Ascending aorta (tissue), 2 donors: ENCODE measurements at places on chromosomes 12 and 14. TPM values are rescaled to one million over a fixed set of nuclear protein-coding genes. Genes with fewer than 3 reads are reported as not detected.

DNA sequence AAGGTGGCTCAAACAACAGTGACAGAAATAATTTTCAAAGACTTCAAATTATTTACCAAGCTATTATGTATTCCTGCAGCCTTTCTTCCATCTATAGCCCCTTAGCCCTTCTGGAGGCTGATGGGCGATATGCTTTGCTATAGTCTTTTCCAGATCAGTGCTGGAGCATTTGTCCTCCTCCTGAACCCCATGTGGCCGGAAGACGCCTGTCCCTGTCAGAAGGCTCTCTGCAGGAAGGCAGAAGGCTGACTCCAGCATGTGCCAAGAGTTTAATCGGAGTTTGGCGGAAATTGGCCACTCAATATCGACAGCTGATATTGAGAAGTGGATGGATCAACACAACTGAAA is 49.3 kb upstream of the MAX start:
- no peak for DNase-seq

DNA sequence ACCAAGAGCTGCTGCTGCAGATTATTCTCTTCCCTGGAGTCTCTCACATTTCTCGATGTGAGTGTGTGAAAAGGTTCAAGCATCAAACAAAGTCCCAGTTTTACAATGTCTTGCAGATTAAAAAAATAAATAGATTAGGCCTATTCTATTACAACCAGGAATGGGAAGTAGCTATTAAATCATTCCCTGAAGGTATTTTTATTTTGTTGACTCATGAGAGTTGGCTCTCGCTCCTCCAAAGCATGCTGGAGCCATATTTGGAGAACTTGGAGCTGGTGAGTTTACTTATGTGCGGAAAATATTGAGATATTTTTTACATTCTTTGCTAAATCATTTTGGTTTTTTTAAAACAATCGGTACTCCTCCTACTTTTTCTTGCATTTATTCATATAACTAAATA is 572.3 kb downstream of the ETNK1 start:
- peak; percentile 69 for DNase-seq

DNA sequence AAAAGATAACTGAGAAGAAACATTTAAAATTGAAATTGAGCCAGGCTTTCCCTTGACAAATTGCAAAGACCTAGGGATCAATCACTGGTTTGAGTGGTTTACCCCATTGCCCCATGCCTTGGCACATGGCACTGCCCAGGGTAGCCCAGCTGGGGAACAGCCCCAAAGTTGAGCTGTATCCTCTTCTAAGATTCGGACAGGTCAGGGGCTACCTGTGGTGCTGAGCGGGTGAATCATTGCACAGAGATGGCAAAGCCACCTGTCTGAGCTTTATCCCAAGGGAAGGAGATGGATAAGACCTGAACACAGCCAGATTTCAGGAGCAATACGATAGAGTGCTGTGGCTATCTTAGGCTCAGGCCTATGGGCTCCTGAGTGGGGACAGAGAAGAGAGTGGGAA is 7.0 kb downstream of the IFI27L2 start:
- no peak for DNase-seq

The SRRM4 gene
- not detected for total RNA-seq

The IL26 gene
- total RNA-seq = not detected

GRCh38 chr12:52667509-52667908 is 12.7 kb downstream of the KRT1 start:
- DNase-seq = no peak

The C12orf75 gene
- 56.5 TPM for total RNA-seq

DNA sequence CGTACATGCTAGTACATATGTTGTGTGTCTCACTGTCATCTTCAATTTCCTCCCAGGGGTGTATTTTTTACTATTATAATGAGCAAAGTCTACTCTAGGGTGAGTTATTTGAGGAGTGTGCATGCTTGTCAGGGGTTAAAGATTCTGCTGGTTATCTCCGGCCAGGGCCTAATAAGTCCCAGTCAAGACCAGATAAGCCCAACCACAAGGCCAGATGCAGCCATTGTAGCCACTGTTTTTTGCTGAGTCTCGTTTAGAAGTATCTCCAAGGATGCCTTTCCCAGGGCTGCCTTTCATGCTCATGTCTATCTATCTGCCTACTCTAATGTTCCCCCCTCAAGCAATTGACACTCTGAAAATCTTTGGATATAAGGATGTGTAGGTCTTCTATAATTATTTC is 300.5 kb downstream of the IPO8 start:
- DNase-seq = no peak

GRCh38 chr12:121023799-121024198 is 7.5 kb upstream of the C12orf43 start:
- no peak for DNase-seq

GRCh38 chr14:93008381-93008780 is 85.4 kb downstream of the CHGA start:
- DNase-seq = no peak

The GLT1D1 gene
- total RNA-seq = 9.5 TPM

- DNase-seq = peak; percentile 46
Observed at GRCh38 chr14:99134516-99135046, 137.4 kb downstream of the BCL11B start.

GRCh38 chr12:42568952-42569915 is 20.3 kb downstream of the PRICKLE1 start:
- no peak for DNase-seq

GRCh38 chr12:14256555-14257169 is 108.8 kb upstream of the ATF7IP start:
- peak; percentile 40 for DNase-seq

The CLEC6A gene
- not detected for total RNA-seq

DNA sequence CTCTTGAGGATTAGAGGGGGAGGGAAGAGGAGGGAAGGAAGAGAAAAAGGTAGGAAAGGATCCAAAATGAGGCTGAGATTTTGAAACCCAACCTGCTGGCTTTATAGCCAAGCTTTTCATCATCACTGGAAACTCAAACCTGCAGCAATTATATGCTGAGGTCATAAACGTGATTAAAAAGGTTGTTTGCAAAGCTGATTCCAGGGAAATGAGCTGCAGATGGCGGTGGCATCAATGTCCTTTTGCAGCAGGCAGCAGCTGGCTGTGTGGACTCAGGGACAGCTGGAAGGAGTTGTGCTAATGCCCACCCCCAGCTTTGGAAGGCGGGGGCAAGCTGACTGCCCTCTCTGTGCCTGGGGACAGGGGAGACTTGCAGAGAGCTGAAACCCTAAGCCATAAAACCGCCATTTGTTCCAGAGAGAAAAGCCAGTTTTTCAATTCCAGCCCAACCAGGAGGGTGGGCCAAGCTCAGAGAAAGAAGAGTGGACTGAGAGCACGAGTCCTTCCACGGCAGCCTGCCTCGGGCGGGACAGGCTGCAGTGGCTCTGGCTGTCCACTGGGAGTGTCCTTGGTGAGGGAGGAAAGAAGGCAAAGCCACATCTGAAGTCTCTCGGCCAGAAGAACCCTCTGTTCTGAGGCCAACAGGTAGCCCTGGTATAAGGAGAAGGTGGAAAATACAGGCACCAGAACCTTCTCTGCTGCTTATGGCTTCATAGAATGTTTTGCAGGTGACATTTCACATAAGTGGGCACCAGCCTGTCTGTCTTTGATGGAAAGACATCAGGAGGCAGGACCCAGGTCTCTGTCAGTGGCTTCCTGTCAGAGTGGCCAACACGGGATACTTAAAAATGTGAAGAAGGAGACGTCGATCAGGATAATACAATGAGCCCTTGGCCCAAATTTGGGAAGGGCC is 90.7 kb downstream of the SINHCAF start:
- DNase-seq = no peak

DNA sequence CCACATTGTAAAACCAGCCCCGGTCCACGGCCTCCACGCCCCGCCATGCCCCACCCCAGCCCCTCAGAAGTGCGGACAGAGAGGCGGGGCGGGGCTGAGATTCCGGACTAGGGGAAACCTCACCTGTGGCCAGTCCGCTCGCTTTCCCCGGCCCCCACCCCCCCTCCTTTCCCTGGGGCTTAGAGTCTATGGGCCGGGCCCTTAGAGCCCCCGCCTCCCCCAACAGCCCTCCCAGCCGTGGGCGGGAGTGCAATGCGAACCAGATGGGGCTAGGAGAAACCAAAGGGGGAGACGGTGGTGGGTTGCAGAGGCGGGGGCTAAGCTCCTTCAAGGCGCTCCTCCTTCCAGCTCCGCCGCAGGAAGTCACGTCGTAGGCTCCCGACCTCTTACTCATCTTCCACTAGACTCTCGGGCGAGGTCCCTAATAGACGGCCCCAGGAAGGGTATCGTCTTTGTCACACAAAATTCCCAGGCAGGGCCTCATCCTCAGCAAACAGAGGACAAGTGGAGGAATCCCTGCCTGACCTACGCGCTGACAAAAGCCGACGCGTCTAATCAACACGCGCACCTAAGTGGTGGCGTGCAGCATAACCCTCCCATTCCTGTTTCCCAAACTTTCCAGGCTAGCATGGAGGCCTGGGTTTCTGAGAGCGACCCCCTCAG is 1.1 kb upstream of the NAB2 start:
- DNase-seq = peak; percentile 68

The PZP gene
- total RNA-seq = not detected

GRCh38 chr14:62247266-62247665 is 485.0 kb downstream of the SNAPC1 start:
- DNase-seq = no peak

- DNase-seq = no peak
Observed at GRCh38 chr12:63103494-63104131, 47.4 kb downstream of the AVPR1A start.

DNA sequence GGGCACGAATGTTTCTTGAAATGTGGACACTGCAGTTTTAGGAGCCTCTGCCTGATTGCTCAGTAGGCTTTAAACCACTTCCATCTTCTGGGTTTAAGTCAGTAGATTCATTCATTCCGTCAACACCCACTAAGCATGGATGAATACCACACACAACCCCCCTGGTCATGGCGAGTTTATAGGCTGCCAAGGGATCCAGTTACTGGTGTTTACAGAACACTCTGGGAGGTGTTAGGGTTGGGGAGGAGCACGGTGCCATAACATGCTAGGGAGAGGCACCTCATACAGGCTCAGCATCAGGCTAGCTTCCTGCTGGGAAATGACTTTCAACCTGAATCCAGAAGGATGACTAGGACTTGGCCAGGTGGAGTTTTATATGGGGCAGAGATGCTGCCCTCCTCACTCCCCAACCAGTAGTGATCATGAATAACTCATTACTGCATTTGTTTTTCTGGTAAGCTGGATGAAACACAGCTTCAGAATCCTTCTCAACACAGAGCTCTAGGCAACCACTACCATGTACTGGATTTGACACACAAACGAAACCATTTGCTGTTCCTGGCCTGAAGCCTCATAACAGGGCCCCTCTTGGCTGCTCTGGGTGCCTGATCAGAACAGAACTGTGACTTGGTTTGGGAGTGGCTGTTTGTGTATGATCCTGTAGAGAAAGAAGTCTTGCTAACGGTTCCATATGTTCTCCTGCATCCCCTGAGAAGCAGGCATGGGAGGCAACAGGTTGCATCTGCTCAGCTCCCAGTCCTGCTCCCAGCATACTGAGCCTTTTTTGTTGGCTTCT is 47.9 kb downstream of the FBXW8 start:
- no peak for DNase-seq

- no peak for DNase-seq
Observed at GRCh38 chr12:113950873-113951272, 15.3 kb downstream of the RBM19 start.

The MFAP5 gene
- 174 TPM for total RNA-seq

The NFATC4 gene
- total RNA-seq = 58.9 TPM

The HOXC11 gene
- 0.32 TPM for total RNA-seq

- peak; percentile 30 for DNase-seq
Observed at GRCh38 chr12:5010151-5010550, 33.5 kb upstream of the KCNA5 start.

The DDX23 gene
- total RNA-seq = 39.4 TPM

DNA sequence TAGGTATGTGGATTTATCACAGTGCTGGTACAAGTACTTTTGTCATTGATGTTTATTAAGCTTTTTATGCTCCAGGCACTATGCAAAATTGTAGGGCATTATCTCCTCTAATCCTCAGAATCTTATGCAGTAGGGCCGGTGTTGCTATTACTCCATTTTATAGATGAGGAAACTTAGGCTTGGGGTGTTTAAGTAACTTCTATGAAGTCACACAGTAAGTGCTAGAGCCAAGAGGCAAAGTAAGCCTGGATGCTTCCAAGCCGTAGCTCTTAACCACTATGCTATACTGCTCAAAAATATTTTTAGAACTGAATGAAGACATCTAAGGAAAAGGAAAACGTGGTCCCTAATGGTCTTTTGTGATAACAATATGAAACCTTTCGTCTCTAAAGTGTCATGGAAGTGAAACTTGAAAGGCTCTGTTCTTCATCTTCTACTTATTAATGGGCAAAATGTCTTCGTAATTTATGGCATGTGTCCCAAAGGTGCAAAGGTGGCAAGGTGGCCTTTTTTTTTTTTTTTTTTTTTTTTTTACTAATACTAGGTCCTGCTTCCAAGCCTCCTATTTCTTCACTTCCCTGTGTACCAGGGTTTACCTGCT is 85.2 kb downstream of the ETV6 start:
- no peak for DNase-seq

GRCh38 chr12:103820881-103821489 is 20.0 kb downstream of the NT5DC3 start:
- DNase-seq = no peak

- DNase-seq = no peak
Observed at GRCh38 chr12:113462998-113463745, 8.5 kb downstream of the LHX5 start.

DNA sequence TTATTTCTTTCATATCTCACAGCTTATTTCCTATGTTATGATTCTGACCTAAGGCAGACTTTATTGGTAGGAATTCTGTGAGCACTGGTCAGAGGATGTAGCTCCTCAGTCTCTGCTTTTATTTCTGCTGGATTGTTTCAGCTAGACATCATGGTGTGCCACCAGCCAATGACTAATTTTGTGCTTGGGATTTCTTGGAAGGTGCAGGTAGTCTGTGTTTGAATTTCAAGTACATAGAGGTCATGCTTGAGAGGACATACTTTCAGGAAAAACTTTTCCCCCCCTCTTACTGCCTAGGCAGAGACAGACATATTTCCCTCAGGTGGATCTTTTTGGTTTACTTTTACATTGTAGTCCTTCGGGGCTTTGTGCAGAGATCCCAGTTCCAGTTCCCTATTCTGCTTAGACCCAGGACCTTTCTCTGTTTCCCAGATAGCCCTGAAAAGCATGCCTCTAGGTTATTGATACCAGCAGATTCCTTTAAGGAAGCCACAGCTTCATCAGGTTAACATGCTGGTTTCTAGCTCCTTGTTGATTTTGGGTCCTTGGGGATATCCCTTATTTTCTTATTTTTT is 28.6 kb downstream of the BRMS1L start:
- DNase-seq = no peak

GRCh38 chr12:3770891-3771290 is 18.0 kb upstream of the CRACR2A start:
- DNase-seq = no peak
